Activated naive CD4-positive, alpha-beta T cell treated with anti-CD3 and anti-CD28 coated beads, Interleukin-2, amount 10 ng/mL, durations not matched to agents 7 days and 5 days (primary cell): ENCODE measurements at places on chromosomes 16 and 17.

GRCh38 chr16:19139436-19140091 lies 25.8 kb downstream of the ITPRIPL2 start:
- DNase-seq = no peak
- no peaks in the 10 kb centered on the region for H3K36me3 ChIP-seq
- no peak overlapping the region for H3K4me3 ChIP-seq
- H3K27ac ChIP-seq = no peak overlapping the region

DNA sequence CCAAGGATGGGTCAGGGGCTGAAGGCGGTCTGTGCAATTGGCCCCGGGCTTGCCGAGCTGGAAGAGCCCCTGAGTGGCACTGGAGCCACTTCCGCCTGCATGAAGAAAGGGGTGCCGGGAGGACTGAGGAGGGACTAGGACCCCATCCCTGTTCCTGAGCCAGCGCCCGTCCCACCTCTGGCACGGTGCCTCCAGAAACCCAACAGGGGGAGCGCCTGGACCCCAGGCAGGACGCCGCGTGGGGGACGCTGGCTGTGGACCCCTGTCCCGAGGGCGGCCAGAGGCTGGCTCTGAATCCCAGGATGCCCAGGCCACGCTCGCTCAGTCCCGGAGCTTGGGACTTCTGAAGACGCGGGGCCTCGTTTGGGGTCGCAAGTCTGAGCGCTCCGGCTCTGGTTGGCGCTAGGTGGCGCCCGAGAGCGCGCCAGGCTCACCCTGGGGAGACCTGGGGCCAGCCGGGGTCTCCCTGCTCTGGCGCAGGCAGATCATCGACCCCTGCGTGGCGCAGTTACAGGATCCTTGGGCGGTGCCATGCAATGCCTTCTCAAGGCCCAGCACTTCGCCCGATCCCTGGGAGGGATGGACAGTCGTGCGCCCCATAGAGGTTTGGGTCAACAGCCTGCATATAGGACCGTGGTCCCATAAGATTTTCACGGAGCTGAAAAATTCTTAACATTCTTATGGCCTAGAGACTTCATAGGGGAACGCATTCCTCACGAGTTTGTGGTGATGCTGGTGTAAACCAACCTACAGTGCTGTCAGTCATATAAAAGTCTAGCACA lies 58.5 kb upstream of the CREBBP start:
- H3K4me3 ChIP-seq = no peak overlapping the region
- H3K27ac ChIP-seq = no peak overlapping the region
- H3K36me3 ChIP-seq = no peaks in the 10 kb centered on the region
- peaks cover 22% of the 10 kb centered on the region for H3K27me3 ChIP-seq
- peaks cover 6% of the 10 kb centered on the region for H3K4me1 ChIP-seq

GRCh38 chr16:4693956-4694641 lies 737 bp downstream of the NUDT16L1 start:
- H3K27ac ChIP-seq = peak overlapping the region; percentile 78
- peak; percentile 68 for DNase-seq
- peak overlapping the region; percentile 81 for H3K4me3 ChIP-seq
- peaks cover 16% of the 10 kb centered on the region for H3K4me1 ChIP-seq

DNA sequence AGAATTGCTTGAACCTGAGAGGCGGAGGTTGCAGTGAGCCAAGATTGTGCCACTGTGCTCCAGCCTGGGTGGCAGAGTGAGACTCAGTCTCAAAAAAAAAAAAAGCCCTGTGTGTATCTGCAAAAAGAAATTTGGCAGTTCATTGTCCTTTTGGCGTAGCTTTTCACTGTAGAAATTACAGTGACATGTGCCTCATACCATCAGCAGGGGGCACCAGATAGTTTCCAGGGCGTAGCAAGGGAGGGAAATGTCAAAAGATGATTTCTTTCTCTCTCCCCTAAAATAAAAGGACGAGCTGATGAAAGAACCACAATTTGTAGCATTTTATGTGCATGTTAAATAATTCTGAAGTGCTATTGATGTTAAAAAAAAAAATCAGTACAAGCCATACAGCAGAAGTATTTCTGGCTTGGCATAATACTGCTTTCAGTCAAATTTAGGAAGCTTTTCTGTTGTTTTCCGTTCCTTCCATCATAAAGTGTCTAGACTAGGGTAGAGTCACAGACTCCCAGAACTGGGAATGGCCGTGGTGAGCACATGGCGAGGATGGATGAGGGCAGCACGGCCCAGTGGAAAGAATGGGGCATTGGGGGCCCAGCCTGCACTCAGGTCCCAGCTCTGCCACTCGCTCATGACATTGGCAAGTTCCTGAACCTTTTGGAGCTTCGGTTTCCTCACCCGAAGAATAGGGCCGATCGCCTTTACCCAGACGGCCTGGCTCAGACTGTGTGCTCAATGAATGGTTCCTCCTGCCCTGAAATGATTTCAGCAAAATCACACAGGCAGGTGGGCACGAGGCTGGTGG lies 59.8 kb upstream of the RPH3AL start:
- peak overlapping the region; percentile 80 for H3K4me3 ChIP-seq
- DNase-seq = peak; percentile 82
- peaks cover 5% of the 10 kb centered on the region for H3K27me3 ChIP-seq
- peaks cover 55% of the 10 kb centered on the region for H3K36me3 ChIP-seq
